ENCODE measurements at places on chromosomes 7 and 10. TPM values are rescaled to one million over a fixed set of nuclear protein-coding genes. Genes with fewer than 3 reads are reported as not detected.

- no peak overlapping the region for H3K4me3 ChIP-seq
- no peaks in the 10 kb centered on the region for H3K4me1 ChIP-seq
- H3K27ac ChIP-seq, result no peak overlapping the region
- DNase-seq, result no peak
Measured at GRCh38 chr10:46006219-46006618, 24.2 kb downstream of the NCOA4 start.

MKI67 gene
- 44.0 TPM for total RNA-seq

DNA sequence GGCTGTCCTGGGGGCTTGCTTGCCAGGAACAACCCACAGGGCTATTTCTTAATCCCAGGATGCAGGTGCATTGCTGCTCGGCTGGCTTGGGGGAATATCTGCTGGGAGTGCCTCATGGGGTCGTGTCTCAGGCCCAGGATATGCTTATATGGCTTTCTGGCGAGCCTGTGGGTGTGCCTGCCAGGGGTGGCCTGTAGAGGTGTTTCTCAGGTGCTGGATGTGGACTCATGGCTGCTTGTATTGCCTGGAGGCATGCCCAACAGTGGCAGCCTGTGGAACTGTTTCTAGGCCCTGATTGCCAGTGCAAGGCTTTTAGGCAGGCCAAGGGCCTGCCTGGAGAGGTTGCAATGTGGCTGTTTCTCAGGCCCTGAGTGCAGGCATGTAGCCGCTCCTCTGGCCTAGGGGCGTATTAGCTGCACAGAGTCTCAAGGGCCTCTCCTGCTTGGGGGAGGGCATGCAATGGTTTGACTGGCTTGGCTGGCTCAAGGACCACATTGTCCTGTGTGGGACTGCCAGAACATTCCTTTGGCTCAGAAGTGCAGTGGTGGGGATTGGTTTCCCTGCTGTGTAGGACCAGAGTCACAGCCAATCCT, 202.1 kb downstream of the ATRNL1 start:
- H3K4me1 ChIP-seq, result peaks cover 3% of the 10 kb centered on the region
- no peak for DNase-seq
- no peak overlapping the region for H3K27ac ChIP-seq
- H3K27me3 ChIP-seq, result no peaks in the 10 kb centered on the region

- no peaks in the 10 kb centered on the region for H3K27me3 ChIP-seq
- no peak for DNase-seq
- peaks cover 53% of the 10 kb centered on the region for H3K4me1 ChIP-seq
- H3K27ac ChIP-seq, result peak overlapping the region; percentile 95
- H3K4me3 ChIP-seq, result peak overlapping the region; percentile 9
Measured at GRCh38 chr7:2757904-2758672, 70.1 kb downstream of the AMZ1 start.

GRCh38 chr7:140920745-140921144, 4.0 kb downstream of the BRAF start:
- no peak overlapping the region for H3K27ac ChIP-seq
- H3K36me3 ChIP-seq, result no peaks in the 10 kb centered on the region

DNA sequence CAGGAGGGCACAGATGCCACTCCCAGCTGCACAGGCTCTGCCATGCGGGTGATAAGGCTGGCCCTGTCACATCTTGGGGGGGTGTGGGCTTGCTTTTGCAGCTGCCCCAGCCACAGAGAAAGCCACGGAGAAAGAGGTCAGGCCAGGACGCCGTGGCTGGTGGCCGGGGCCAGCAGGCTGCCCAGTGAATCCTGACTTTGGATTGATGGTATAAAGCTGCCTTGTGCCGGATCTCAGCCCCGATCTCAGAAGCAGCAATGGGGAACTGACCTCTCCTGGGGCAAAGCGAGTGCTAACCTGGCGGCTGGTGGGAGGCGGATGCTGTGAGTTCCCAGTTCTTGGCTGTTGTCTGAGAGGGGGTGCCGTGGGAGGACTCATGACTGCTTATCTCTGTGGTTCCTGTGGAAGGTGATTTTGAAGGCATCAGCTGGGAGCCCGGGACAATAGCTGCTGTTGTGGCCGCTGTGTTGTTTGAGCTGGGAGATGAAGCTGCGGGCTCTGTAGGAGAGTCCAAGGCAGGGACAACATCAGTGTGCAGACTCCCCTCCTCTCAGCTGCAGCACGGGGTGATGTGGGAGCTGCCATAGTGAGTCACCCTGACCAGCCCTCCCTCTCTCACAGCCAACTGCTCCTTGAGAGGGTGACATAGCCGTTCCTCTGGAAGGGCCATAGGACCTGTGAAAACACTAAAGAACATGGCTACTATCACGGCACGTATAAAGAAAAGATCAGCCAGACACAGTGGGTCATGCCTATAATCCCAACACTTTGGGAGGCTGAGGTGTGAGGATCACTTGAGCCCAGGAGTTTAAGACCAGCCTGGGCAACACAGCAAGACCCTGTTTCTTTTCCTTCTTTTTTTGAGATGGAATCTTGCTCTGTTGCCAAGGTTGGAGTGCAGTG, 17.0 kb downstream of the IL15RA start:
- no peak for DNase-seq
- H3K36me3 ChIP-seq, result no peaks in the 10 kb centered on the region

- H3K36me3 ChIP-seq, result peaks cover 4% of the 10 kb centered on the region
- H3K4me3 ChIP-seq, result no peak overlapping the region
- peaks cover 50% of the 10 kb centered on the region for H3K27me3 ChIP-seq
- peaks cover 48% of the 10 kb centered on the region for H3K4me1 ChIP-seq
- H3K27ac ChIP-seq, result no peak overlapping the region
Measured at GRCh38 chr7:70634610-70635068, 497.3 kb upstream of the GALNT17 start.

PAPSS2 gene
- total RNA-seq, result 13.7 TPM

GRCh38 chr10:128060341-128061250, 65.6 kb downstream of the MKI67 start:
- H3K27ac ChIP-seq, result no peak overlapping the region
- no peaks in the 10 kb centered on the region for H3K27me3 ChIP-seq
- no peaks in the 10 kb centered on the region for H3K36me3 ChIP-seq
- no peak overlapping the region for H3K4me3 ChIP-seq
- H3K4me1 ChIP-seq, result peaks cover 16% of the 10 kb centered on the region

AKR1D1 gene
- not detected for total RNA-seq

GRCh38 chr7:75669579-75669978, 69.2 kb downstream of the HIP1 start:
- peaks cover 8% of the 10 kb centered on the region for H3K4me1 ChIP-seq
- no peak for DNase-seq
- H3K4me3 ChIP-seq, result no peak overlapping the region
- H3K27me3 ChIP-seq, result no peaks in the 10 kb centered on the region
- no peak overlapping the region for H3K27ac ChIP-seq
- peaks cover 3% of the 10 kb centered on the region for H3K36me3 ChIP-seq

GRCh38 chr10:132515811-132516726, 21.5 kb upstream of the INPP5A start:
- H3K4me1 ChIP-seq, result peaks cover 54% of the 10 kb centered on the region
- H3K4me3 ChIP-seq, result peak overlapping the region; percentile 54
- H3K27ac ChIP-seq, result peak overlapping the region; percentile 97
- no peaks in the 10 kb centered on the region for H3K27me3 ChIP-seq
- no peak for DNase-seq
- H3K36me3 ChIP-seq, result no peaks in the 10 kb centered on the region

GRCh38 chr7:112383671-112384417, 66.4 kb upstream of the IFRD1 start:
- H3K4me1 ChIP-seq, result no peaks in the 10 kb centered on the region
- no peak overlapping the region for H3K4me3 ChIP-seq
- no peaks in the 10 kb centered on the region for H3K27me3 ChIP-seq
- no peaks in the 10 kb centered on the region for H3K36me3 ChIP-seq
- no peak for DNase-seq
- no peak overlapping the region for H3K27ac ChIP-seq

GATAD1 gene
- 53.6 TPM for total RNA-seq

DNA sequence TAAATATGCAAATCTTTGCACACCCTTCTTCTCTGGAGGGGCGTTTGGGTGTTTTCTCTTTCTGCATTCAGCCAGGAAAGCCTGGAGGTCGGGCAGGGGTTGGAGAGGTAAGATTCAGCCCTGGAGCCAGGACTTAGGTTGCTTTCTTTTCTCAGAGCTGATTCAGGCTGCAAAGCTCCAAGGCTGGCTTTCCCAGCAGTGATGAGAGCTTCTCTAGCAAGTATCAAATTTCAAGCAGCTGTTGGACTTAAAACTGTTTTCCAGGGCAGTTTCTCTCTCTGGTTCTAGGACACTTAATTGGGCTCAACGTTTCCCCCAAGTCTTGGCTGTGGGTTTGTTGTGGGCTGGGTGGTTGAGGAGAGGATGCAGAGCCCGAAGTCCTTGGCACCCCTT, 608 bp downstream of the AKR1B10 start:
- H3K27me3 ChIP-seq, result peaks cover 4% of the 10 kb centered on the region
- no peak overlapping the region for H3K4me3 ChIP-seq
- no peak for DNase-seq
- peaks cover 20% of the 10 kb centered on the region for H3K4me1 ChIP-seq

DNA sequence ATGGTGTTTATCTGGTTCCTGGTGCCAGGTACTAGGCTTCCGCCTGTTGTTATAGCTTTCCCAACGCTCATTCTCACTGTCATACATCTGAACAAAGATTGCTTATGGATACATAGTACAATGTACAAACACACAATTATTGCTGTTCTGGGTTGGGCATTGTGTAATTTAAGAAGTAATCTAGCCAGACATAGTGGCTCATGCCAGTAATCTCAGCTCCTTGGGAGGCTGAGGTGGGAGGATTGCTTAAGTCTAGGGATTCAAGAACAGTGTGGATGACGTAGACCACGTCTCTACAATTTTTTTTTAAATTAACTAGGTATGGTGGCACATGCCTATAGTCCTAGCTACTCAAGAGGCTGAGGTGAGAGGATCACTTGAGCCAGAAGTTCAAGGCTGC, 9.3 kb upstream of the CROT start:
- H3K36me3 ChIP-seq, result peaks cover 37% of the 10 kb centered on the region
- no peak overlapping the region for H3K4me3 ChIP-seq
- H3K27me3 ChIP-seq, result no peaks in the 10 kb centered on the region

DNA sequence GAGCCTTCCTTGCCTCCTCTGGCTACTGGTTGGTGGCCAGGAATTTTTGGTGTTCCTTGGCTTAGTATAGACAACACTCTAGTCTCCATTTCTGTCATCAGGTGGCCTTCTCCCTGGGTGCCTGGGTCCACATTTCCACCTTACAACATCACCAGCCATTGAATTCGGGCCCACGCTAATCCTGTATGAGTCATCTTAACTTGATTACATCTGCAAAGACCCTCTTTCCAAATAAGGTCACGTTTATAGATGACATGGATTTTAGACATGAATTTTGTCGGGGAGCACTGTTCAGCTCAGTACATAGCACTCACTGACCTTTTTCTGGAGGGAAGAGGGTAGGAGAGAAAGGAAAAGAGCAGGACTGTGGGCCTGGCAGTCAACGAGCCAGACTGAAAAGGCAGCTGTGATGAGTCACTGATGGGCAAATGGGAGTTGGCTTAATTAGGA, 39.4 kb downstream of the MMRN2 start:
- H3K27me3 ChIP-seq, result no peaks in the 10 kb centered on the region
- no peaks in the 10 kb centered on the region for H3K4me1 ChIP-seq
- H3K4me3 ChIP-seq, result no peak overlapping the region
- no peak for DNase-seq

DNA sequence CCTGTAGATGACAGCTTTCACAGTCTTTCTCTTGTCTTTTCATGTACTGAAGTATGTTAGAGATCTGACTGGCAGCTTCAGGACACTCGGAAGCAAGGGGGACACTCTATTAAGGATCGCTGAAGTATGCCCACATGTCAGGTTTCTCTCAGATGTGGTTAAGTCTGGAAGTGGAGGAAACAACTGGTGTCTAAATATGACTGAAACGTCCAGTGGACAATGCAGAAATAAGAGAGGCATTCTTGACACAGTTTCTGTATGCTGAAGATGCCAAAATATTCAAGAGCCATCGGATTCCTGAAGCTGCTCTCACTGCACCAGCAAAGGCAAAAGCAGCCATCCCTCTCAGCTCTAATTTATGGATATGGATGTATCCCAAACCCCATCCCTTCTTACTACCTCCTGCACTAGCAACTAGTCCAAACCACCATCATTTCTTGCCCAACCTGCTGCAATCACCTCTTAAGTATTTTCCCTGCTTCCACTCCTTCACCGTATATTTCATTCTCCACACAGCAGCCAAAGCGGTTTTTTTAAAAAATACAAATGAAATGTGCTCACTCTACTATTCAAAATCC, 113.4 kb downstream of the REEP3 start:
- no peak for DNase-seq
- H3K4me1 ChIP-seq, result peaks cover 23% of the 10 kb centered on the region
- no peak overlapping the region for H3K4me3 ChIP-seq
- no peaks in the 10 kb centered on the region for H3K27me3 ChIP-seq
- no peaks in the 10 kb centered on the region for H3K36me3 ChIP-seq
- H3K27ac ChIP-seq, result peak overlapping the region; percentile 60

ZNF727 gene
- not detected for total RNA-seq

Measured in mesothelial cell of epicardium (in vitro differentiated cells).